ENCODE measurements at places on chromosomes 2 and 18. TPM values are rescaled to one million over a fixed set of nuclear protein-coding genes. Genes with fewer than 3 reads are reported as not detected.

GRCh38 chr2:126699018-126699417, 43.1 kb downstream of the GYPC start:
- no peak for DNase-seq
- H3K4me1 ChIP-seq: peaks cover 7% of the 10 kb centered on the region
- no peaks in the 10 kb centered on the region for H3K27me3 ChIP-seq
- H3K36me3 ChIP-seq: peaks cover 16% of the 10 kb centered on the region
- H3K4me3 ChIP-seq: no peak overlapping the region

GRCh38 chr2:28698545-28698944, 53.1 kb upstream of the PPP1CB start:
- DNase-seq: no peak
- no peak overlapping the region for H3K27ac ChIP-seq
- H3K4me3 ChIP-seq: no peak overlapping the region
- H3K4me1 ChIP-seq: peaks cover 4% of the 10 kb centered on the region
- H3K36me3 ChIP-seq: no peaks in the 10 kb centered on the region
- peaks cover 5% of the 10 kb centered on the region for H3K27me3 ChIP-seq

ARHGEF33 gene
- total RNA-seq: not detected

DNA sequence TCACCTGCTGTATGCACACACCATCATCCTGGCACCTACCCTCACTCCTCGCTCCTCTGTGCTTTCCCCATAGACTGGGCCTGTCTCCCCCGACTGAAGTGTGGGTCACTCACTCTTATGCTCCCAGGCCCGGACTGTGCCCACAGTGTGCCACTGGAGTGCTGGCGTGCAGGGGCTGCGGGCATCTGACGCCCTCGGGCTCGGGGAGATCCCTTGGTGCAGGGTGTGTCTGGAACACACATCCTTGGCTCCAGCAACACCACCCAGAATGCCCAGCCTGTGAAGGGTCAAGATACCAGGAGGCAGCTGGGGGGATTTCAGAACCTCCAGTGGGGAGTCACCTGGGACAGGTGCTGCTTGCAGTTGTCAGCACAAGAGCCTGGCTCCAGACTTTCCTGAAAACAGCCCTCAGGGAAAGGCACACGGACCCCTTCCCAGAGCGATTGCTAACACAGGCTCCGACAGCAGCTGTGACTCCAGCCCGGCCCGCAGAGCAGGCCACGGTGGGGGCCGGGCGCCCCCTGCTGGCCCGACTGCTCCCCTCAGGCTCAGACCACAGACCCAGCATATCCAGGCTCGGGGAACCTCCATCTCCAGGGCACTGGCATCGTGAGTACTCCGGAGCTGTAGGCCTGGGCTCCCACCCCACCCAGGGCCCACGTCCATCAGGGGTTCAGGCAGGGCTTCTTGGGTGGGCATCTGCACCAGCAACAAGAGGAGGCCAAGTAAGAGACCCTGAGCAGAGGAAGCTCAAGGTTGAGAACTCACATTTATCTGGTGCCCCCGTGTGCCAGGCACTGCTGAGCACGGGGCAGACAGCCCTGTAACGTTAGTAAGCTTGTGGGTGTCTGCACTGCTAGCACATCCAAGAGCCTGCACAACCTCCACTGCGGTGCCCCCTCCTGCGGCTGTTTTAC, 8.6 kb downstream of the HS1BP3 start:
- no peak overlapping the region for H3K4me3 ChIP-seq
- H3K27ac ChIP-seq: peak overlapping the region; percentile 34
- H3K27me3 ChIP-seq: no peaks in the 10 kb centered on the region
- DNase-seq: peak; percentile 73
- H3K36me3 ChIP-seq: peaks cover 17% of the 10 kb centered on the region

GRCh38 chr2:29054430-29054829, 19.9 kb downstream of the PCARE start:
- no peaks in the 10 kb centered on the region for H3K4me1 ChIP-seq
- no peak overlapping the region for H3K27ac ChIP-seq
- no peak overlapping the region for H3K4me3 ChIP-seq
- no peaks in the 10 kb centered on the region for H3K27me3 ChIP-seq
- no peak for DNase-seq
- H3K36me3 ChIP-seq: no peaks in the 10 kb centered on the region

GRCh38 chr2:55903727-55904126, 19.9 kb downstream of the EFEMP1 start:
- no peaks in the 10 kb centered on the region for H3K36me3 ChIP-seq
- H3K4me1 ChIP-seq: no peaks in the 10 kb centered on the region
- H3K27me3 ChIP-seq: peaks cover 13% of the 10 kb centered on the region
- no peak overlapping the region for H3K4me3 ChIP-seq
- DNase-seq: no peak
- no peak overlapping the region for H3K27ac ChIP-seq

CRYGD gene
- not detected for total RNA-seq

GRCh38 chr2:73832930-73833329, 4.2 kb downstream of the STAMBP start:
- no peak overlapping the region for H3K4me3 ChIP-seq
- peaks cover 41% of the 10 kb centered on the region for H3K4me1 ChIP-seq
- H3K27me3 ChIP-seq: no peaks in the 10 kb centered on the region
- H3K27ac ChIP-seq: peak overlapping the region; percentile 11

GRCh38 chr2:98470851-98471255, 26.2 kb downstream of the INPP4A start:
- no peak for DNase-seq
- H3K27me3 ChIP-seq: no peaks in the 10 kb centered on the region
- H3K4me1 ChIP-seq: peaks cover 70% of the 10 kb centered on the region
- peak overlapping the region; percentile 25 for H3K4me3 ChIP-seq
- H3K27ac ChIP-seq: peak overlapping the region; percentile 95

- peaks cover 4% of the 10 kb centered on the region for H3K36me3 ChIP-seq
- DNase-seq: no peak
- no peak overlapping the region for H3K27ac ChIP-seq
- H3K4me3 ChIP-seq: no peak overlapping the region
- H3K27me3 ChIP-seq: no peaks in the 10 kb centered on the region
- H3K4me1 ChIP-seq: peaks cover 2% of the 10 kb centered on the region
These were observed 225.1 kb downstream of the PRKCE start for GRCh38 chr2:45876611-45877010.

TGFA gene
- 1.9 TPM for total RNA-seq

- H3K27ac ChIP-seq: peak overlapping the region; percentile 95
- peaks cover 4% of the 10 kb centered on the region for H3K36me3 ChIP-seq
- DNase-seq: no peak
- H3K4me3 ChIP-seq: no peak overlapping the region
These were observed 38.0 kb downstream of the DNMT3A start for GRCh38 chr2:25303633-25304236.

DNA sequence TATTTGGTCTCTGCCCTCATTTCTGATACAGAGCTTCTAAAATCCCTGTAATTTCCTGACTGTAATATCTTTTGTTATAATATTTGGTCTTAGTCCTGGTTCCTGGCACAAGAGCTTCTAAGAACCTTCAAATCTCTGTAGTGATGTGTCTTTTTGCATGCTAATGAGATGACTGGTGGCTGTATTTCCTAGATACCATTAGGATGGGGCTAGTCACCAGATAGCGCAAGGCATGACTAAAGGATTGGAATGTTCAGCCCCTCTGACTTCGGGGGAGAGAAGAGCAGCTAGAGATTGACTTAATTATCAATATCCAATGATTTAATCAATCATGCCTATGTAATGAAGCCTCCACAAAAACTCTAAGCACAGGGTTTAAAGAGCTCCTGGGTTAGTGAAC, 620.8 kb upstream of the ACVR2A start:
- no peak overlapping the region for H3K4me3 ChIP-seq
- H3K27ac ChIP-seq: no peak overlapping the region
- H3K4me1 ChIP-seq: peaks cover 3% of the 10 kb centered on the region
- H3K36me3 ChIP-seq: no peaks in the 10 kb centered on the region
- no peak for DNase-seq

DNA sequence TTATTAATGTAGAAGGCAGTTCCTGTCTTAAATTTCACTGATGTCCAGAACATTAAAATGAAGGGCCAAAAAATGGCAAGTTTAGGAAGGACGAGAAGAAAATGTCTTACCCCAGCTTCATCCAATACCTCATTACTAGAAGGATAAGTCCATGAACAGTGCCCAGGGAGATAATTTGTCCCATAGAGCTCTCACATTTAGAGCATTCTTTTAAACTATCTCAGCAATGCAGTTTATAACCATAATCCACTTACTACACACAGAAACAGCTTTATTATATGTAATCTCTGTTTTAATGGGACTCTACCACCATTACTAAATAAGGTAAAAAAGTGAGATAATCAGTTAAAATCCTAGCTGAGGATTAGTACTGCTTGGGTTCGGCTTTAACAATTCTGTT, 142.5 kb downstream of the PARD3B start:
- H3K27me3 ChIP-seq: no peaks in the 10 kb centered on the region
- peak overlapping the region; percentile 62 for H3K27ac ChIP-seq
- no peaks in the 10 kb centered on the region for H3K36me3 ChIP-seq
- DNase-seq: no peak
- peaks cover 2% of the 10 kb centered on the region for H3K4me1 ChIP-seq
- no peak overlapping the region for H3K4me3 ChIP-seq

GRCh38 chr2:83850071-83850725, 608.9 kb downstream of the SUCLG1 start:
- no peak overlapping the region for H3K4me3 ChIP-seq
- DNase-seq: no peak
- H3K4me1 ChIP-seq: no peaks in the 10 kb centered on the region
- H3K36me3 ChIP-seq: no peaks in the 10 kb centered on the region
- no peaks in the 10 kb centered on the region for H3K27me3 ChIP-seq

GRCh38 chr18:43310239-43310638, 32.9 kb upstream of the SYT4 start:
- no peaks in the 10 kb centered on the region for H3K4me1 ChIP-seq
- no peaks in the 10 kb centered on the region for H3K36me3 ChIP-seq
- no peak overlapping the region for H3K4me3 ChIP-seq
- H3K27ac ChIP-seq: no peak overlapping the region
- DNase-seq: no peak
- no peaks in the 10 kb centered on the region for H3K27me3 ChIP-seq

DNA sequence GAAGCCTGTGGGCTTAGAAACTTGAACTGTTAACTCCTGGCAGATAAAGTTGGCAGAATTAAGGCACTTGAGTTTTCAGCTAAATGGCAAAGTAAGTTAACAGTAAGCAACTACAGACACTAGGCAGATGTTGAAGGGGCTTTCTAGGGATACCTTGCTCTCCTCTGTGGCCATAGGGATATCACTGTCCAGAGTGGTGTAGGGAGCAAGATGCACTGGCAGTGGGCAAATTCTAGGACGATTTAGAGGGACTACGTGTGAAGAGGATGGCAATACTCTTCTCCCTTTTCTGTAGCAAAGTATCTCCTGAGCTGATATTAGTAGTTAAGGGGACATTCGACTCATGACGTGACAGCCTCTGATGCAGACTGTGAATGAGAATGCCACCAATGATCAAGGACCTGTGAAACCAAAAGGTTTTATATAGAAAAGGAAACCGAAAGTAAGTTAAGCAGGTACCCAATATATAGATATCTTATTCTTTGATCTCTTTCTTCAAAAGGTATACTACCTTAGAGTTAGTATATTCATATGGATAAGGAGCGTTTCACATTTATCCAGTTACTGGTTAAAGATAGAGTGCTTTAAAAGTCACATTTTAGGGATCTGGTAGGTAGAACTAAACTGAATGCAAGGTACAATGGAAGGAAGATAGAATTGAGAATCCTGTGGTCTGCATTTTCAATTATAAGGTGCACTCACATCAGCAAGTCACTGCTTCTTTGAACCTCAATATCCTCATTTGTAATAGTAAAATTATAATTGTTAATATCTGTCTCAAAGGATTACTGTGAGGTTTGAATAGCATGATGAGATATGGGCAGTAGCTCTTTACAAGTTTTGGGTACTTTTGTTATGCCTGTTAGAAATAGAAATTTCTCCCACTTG, 106.4 kb downstream of the KCNH7 start:
- DNase-seq: no peak
- peaks cover 6% of the 10 kb centered on the region for H3K4me1 ChIP-seq
- H3K4me3 ChIP-seq: peak overlapping the region; percentile 71
- peak overlapping the region; percentile 14 for H3K27ac ChIP-seq

DNA sequence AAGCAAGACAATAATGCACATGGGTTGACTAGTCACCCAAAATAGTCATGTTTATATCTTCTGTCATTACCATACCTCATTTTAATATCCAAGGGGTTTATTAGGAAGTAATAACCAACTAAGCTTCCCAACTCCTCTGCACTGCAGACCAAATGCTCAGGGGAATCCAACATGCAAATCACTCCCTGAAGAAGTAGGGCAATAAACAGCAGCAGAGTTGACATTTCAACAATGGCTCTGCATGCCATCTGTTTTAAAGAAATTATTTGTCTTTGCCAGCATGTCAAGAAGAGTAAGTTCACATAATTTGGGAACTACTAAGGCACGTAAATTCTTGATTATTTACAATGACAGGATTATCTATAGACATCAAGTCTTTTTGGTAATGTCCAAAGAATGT, 84.4 kb upstream of the LYPD1 start:
- H3K27ac ChIP-seq: no peak overlapping the region
- no peaks in the 10 kb centered on the region for H3K36me3 ChIP-seq
- no peaks in the 10 kb centered on the region for H3K27me3 ChIP-seq
- H3K4me1 ChIP-seq: no peaks in the 10 kb centered on the region
- DNase-seq: no peak

PDE11A gene
- not detected for total RNA-seq

- no peak overlapping the region for H3K4me3 ChIP-seq
- H3K36me3 ChIP-seq: peaks cover 4% of the 10 kb centered on the region
These were observed 68.2 kb downstream of the UBR3 start for GRCh38 chr2:169895294-169895985.

DNA sequence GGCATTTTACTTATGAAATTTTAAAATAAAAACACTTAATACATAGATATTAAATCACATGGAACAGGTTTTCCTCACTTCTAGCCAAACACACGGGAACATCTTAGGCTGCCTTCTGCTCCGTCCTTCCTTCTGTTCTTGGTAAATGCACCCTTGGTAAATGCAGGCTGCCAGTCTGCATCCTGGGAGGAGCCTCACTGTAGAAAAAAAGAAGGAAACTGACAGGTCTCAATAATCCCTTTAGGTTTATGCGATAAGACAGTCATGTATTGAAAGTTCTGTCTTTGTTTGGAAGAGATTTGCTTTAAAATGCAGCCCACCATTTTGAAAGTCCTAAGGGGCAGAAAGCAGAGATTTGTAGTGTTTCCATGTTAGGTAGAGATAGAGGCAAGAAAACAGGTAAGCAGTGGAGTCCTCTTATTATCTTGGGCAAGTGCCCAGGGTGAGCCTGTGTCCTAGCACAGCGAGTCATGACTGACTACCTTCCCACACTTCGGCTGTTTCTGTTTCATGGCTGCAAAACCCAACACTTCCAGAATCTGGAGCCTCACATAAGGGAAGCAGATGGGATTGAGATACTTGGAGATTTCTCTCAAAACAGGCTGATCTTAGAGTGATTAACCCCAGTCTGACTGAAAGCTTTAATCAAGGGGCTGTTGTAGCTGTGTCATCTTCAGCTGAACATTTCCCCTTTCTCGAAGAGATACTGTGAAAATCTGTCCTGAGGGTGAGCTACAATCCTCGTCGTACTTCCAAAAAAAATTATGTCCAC, 131.4 kb upstream of the MAP3K20 start:
- DNase-seq: no peak
- no peaks in the 10 kb centered on the region for H3K36me3 ChIP-seq
- peak overlapping the region; percentile 19 for H3K27ac ChIP-seq
- H3K4me3 ChIP-seq: no peak overlapping the region
- H3K4me1 ChIP-seq: peaks cover 13% of the 10 kb centered on the region

GKN2 gene
- not detected for total RNA-seq

LBX2 gene
- not detected for total RNA-seq

GRCh38 chr2:169082995-169083394, 13.6 kb downstream of the DHRS9 start:
- no peaks in the 10 kb centered on the region for H3K27me3 ChIP-seq
- DNase-seq: no peak
- H3K27ac ChIP-seq: no peak overlapping the region
- H3K4me1 ChIP-seq: no peaks in the 10 kb centered on the region

- H3K27ac ChIP-seq: no peak overlapping the region
- peaks cover 46% of the 10 kb centered on the region for H3K27me3 ChIP-seq
- H3K36me3 ChIP-seq: no peaks in the 10 kb centered on the region
- no peak for DNase-seq
These were observed 92.8 kb downstream of the ASAP2 start for GRCh38 chr2:9299161-9300100.

Measured in T-helper 17 cell (primary cell).